Omental fat pad (tissue), 4 donors: ENCODE measurements at places on chromosomes 7 and 10. TPM values are rescaled to one million over a fixed set of nuclear protein-coding genes. Genes with fewer than 3 reads are reported as not detected.

GARIN1A gene
- 2.8 TPM for total RNA-seq

GRID2IP gene
- not detected for total RNA-seq

GRCh38 chr7:1719913-1720312 lies 49.8 kb downstream of the ELFN1 start:
- DNase-seq, result no peak

ACSM6 gene
- not detected for total RNA-seq

MKX gene
- 5.6 TPM for total RNA-seq

- DNase-seq, result no peak
Observed at GRCh38 chr10:65314253-65314652, 1611.6 kb upstream of the LRRTM3 start.

DNA sequence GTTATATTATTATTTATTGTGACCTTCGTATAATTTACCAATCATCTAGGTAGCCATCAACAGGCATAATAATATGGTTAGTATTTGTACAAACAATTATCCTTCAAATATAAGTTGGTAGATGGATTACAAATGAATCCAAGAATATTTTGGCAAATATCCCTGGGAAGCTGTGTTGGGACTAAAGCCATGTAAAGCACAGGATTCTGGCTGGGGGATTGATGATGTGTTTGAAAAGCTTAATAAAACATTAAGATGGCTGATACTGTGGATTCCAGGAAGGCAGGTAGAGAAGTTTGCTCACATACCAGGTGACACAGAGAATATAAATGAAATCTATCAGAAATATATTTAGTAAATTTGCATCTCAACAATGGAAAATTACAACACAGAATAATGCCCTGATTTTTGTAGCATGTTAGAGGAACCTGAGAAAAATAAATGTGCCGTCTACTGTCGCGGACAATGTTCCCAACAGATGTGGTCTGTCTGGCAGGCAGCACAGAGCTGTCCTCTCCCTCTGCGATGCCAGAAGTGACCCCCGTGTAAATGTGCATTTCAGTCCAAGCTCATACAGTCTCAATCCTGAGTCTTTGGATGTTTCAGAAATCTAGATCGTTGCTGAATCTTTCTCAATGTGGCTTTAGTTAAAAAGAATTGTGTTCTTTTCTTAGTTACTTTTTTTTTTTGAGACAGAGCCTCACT lies 125.0 kb downstream of the TEX36 start:
- DNase-seq, result no peak

- no peak for DNase-seq
Observed at GRCh38 chr10:102455893-102456471, 4.6 kb upstream of the C10orf95 start.

DNA sequence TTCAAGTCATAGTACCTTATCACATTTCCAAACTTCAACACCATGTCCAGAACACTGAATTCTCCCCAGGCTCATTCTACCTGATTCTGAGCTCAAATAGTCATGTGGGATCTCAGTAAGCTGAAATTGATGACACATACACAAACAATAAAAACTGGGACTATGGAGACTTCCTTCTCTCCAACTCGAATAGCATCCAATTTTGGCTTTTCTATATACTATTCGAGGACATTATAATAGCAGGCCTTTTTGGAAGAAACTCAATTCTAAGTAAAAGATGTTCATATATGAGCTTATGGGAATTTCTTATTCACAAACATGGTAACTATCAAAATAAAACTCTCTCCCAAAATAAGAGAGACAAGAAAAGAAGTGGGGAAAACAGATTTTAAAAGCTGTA lies 551 bp upstream of the TAS2R40 start:
- no peak for DNase-seq

GRCh38 chr7:145986248-145986874 lies 130.2 kb upstream of the CNTNAP2 start:
- DNase-seq, result no peak
